ENCODE measurements at places on chromosomes 12 and 14.

GRCh38 chr14:44027397-44027796 lies 479.7 kb downstream of the FSCB start:
- DNase-seq = no peak

DNA sequence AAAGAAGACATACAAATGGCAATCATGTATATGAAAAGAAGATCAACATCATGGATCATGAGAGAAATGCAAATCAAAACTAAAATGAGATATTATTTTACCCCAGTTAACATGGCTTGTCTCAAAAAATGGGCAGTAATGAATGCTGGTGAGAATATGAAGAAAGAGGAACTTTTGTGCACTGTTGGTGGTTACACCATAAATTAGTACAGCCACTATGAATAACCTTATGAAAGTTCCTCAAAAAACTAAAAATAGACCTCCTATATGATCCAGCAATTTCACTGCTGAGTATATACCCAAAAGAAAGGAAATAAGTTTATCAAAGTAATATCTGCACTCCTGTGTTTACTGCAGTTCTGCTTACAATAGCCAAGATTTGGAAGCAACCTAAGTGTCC lies 151.7 kb downstream of the PDZRN4 start:
- no peak for DNase-seq

DNA sequence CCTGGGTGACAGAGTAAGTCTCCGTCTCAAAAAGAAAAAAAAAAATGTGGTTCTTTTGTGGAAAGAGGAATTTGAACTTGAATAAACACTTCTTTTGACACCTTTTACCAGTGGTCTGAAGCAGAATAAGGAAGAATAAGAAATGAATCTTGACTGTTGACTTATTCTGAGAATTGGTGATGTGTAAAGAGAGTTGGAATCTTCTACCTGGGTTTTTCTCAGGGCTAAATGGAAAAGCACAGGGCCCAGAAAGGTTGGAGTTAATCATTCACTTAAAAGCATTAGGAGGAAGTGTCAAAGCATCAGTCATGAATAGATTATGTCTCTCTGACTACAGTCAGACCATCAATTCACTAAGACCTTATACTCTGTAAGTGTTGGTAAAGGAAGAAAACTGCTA lies 13.9 kb downstream of the PNMA1 start:
- no peak for DNase-seq

GRCh38 chr12:55705782-55706402 lies 1.8 kb downstream of the ITGA7 start:
- DNase-seq = no peak

DNA sequence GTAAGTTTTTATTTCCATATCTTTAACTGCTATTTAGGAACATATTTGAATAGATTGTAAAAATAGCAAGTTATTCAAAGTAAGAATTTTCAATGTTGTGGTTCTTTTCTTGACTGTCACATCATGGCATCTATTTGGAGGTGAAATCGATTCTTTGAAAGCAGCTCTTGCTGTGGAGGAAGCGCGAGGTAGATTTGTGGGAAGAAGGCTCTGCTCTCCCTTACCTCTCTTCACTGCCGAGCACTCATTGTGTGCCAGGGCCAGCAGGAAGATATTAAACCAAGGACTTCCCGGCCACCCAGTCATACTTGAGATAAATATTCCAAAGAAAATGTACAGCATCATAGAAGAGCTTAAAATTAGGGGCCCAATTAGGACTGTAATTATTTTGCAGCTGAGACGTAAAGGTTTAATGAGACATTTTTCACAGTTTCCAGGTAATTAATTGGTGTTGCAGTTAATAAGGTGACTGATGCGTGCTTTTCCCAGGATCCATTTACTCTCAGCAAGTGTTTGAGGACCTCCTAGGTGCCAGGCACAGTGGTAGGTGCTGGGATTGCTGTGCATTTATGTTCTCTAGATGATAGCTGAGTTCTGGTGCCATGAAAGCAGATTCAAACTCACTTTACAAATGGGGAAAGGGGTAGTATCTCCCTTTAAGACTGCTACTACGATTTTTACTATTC lies 89.2 kb upstream of the DYNC1H1 start:
- DNase-seq = no peak

GRCh38 chr14:52949711-52950409 lies 990 bp downstream of the FERMT2 start:
- no peak for DNase-seq

GRCh38 chr14:35821564-35822411 lies 4.3 kb upstream of the BRMS1L start:
- no peak for DNase-seq

GRCh38 chr12:112353393-112353792 lies 28.8 kb downstream of the HECTD4 start:
- no peak for DNase-seq

DNA sequence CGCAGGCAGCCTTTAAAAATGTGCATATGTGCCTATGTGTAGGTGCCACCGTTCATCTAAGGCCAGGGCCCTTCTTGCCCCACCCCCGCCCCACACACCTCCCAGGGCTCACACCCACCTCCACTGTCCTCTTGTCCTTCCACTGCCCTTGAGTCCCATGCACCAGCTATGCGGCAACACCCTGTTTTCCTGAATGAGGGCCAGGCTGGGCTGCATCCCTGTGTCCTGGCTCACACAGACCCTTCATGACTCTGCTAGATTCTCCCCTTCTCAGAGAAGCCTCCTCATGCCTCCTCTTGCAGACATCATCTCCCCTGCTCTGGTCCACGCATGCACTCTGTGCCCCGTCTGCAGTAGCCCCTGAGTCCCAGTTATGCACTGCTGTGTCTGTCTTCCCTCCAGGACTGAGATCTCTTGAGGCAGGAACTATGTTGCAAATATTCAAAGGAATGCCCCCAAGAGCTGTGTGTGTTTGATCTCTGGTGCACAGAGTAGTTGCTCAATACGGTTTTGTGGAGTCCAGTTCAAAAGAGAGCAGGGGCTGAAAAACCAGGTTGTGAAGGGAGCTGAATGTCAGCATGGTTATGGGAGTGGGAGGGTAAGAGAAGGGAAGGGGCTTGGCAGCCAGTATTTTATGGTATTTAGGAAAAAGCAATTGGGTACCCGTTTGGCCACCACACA lies 47.3 kb upstream of the ESRRB start:
- DNase-seq = no peak

- DNase-seq = no peak
Measured at GRCh38 chr14:70897464-70897863, 9.8 kb upstream of the PCNX1 start.

- DNase-seq = no peak
Measured at GRCh38 chr12:70646850-70647249, 9.6 kb upstream of the PTPRB start.

DNA sequence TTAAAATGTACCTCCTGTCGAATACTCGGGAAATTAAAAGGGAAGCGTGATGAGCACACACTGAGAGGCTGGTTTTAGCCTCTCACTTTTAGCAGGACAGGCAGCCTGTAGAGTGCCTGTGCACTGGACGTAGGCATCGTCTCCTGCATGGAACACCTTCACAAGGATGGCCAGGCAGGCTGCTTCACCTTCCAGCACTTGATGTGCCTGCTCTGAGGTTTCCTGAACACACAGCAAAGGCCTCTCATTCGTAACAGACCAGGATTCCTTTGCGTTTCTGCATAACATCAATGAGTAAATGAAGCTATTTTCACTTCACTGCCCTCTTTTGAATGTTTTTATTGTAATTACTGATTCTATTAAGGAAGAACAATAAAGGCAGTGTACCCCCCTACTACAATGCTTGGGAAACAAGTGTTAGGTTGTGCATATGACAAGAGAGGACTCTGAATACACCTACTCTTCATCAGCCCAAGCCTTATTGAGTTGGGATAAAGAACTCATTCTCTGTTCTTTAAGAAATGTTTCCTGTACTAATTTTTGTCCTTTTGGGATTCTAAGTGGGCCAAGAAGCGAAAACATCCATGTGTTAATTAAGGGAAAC lies 1077.6 kb upstream of the FOXG1 start:
- DNase-seq = no peak

GRCh38 chr12:52446367-52447045 lies 5.4 kb downstream of the KRT6B start:
- DNase-seq = no peak
